ENCODE measurements at places on chromosomes 7 and 10. TPM values are rescaled to one million over a fixed set of nuclear protein-coding genes. Genes with fewer than 3 reads are reported as not detected.

Gene MRC1
- 73.4 TPM for total RNA-seq

Gene TMEM236
- total RNA-seq: 0.21 TPM

Gene TPK1
- 2.6 TPM for total RNA-seq

Gene PCDH15
- not detected for total RNA-seq

Gene LIPM
- not detected for total RNA-seq

Gene CYP2C8
- not detected for total RNA-seq

Gene BLNK
- 5.8 TPM for total RNA-seq

Gene PDE6C
- not detected for total RNA-seq

Gene GDF2
- total RNA-seq: not detected

Gene IGFBP3
- total RNA-seq: 37.9 TPM

Gene NUTM2D
- total RNA-seq: 4.7 TPM

Gene LRRD1
- total RNA-seq: 0.20 TPM

Gene PAX4
- total RNA-seq: not detected

Gene UTF1
- total RNA-seq: not detected

Gene KIAA1549
- 3.9 TPM for total RNA-seq

Gene FAM25C
- total RNA-seq: not detected

Gene NEBL
- 163 TPM for total RNA-seq

Gene STEAP2
- 25.9 TPM for total RNA-seq

Gene ARPC1B
- 273 TPM for total RNA-seq

Gene CRCP
- total RNA-seq: 59.6 TPM

Gene ITIH2
- total RNA-seq: not detected

Gene PAXIP1
- 13.7 TPM for total RNA-seq

Gene UPK3B
- total RNA-seq: 1.1 TPM

Gene PON3
- total RNA-seq: 11.8 TPM

Gene GPR37
- not detected for total RNA-seq

Gene FGFR2
- total RNA-seq: 65.6 TPM

Gene C10orf62
- total RNA-seq: 1.1 TPM

Gene PLAU
- 13.3 TPM for total RNA-seq

Gene OAT
- 93.9 TPM for total RNA-seq

Gene CFAP70
- 9.9 TPM for total RNA-seq

Gene TAS2R3
- total RNA-seq: 4.5 TPM

Gene IFIT1B
- not detected for total RNA-seq

Gene PDIA4
- 749 TPM for total RNA-seq

Gene CAMK1D
- 16.8 TPM for total RNA-seq

Gene EFCAB10
- total RNA-seq: not detected

Measured in thyroid gland (tissue), 4 donors.